ENCODE measurements at places on chromosomes 7 and 10. TPM values are rescaled to one million over a fixed set of nuclear protein-coding genes. Genes with fewer than 3 reads are reported as not detected.

The GPNMB gene
- total RNA-seq: 10.6 TPM

The FXYD4 gene
- not detected for total RNA-seq

The GHRHR gene
- not detected for total RNA-seq

The SFRP4 gene
- total RNA-seq: not detected

The TCTN3 gene
- 38.3 TPM for total RNA-seq

The RADIL gene
- 2.4 TPM for total RNA-seq

GRCh38 chr10:61822781-61823230 is 78.7 kb upstream of the ARID5B start:
- DNase-seq: peak; percentile 37

DNA sequence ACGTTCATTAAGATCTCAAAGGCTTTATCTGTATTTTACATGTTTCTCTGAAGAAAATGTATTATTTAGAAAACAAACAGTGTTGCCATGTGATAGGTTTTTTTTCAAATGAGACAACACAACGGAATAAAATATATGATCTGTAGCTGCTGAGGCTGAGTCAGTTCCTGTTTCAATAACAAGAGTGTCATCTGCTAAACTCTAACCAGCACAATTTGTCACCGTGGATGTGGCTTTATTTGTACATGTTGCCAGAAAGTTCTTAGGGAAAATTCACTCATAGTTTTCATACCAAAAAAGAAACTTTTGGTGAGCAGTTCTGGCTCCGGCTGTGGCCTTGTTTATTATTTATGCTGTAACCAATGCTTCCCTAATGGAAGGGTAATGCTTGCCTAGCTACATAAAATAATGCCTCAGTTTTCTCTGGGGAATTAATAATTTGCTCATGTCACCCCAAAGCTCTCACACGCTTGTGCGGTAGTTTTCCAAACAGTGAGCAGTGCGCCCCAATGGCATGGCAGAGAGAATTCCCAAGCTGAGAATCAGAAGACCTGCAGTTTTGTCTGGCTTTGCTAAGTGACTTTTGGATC is 20.3 kb upstream of the KLF6 start:
- DNase-seq: peak; percentile 94

DNA sequence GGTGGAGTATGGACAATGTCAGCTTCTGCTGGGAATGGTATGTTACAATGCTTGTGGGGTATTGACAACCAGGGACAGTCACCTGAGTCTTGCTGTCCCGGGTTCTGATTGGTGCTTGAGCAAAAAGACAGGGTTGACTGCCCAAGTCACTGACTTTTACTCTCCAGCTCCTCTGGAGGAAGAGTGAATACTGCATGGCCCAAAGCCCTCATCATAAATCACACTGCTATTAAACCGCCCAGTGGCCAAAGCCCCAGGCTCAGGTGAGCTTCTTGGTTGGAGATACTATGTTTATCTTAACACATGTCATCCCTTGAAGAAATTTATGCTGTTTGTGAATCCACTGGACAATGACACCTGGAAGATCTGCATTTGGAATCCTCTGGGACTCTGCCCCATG is 90.0 kb upstream of the IGFBP3 start:
- DNase-seq: no peak

DNA sequence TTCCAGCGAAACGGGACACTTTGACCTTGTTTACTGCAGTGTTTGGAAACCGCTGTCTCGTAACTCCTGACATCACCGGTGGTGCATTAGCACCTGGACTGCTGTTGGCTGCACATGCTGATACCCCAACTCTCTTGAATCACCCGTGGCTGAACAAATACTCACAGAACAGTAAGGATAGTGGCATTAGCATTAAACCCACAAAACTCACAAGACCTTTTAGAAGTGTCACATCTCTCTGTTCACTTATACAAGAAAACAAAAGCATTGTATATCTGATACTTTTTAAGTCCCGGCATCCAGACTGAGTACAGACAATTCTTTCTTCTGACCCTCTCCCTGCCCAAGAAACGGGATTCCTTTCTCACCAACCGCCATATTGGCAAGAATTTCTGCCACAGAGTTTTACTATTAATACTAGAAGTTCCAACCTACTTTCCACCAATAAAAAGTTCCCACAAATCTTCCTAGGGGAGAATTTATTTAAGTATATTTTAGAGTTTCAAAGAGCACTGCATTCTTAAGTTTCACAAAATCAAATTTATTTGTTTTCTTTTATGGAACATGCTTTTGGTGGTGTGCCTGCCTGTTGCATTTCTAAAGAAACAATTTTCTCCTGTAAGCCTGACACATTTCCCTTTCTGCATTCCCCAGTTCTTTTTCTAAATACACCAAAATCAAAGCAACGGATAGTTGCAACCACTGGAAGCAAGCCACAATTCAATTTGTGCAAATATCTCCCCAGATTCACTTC is 208.4 kb upstream of the KLF14 start:
- no peak for DNase-seq

DNA sequence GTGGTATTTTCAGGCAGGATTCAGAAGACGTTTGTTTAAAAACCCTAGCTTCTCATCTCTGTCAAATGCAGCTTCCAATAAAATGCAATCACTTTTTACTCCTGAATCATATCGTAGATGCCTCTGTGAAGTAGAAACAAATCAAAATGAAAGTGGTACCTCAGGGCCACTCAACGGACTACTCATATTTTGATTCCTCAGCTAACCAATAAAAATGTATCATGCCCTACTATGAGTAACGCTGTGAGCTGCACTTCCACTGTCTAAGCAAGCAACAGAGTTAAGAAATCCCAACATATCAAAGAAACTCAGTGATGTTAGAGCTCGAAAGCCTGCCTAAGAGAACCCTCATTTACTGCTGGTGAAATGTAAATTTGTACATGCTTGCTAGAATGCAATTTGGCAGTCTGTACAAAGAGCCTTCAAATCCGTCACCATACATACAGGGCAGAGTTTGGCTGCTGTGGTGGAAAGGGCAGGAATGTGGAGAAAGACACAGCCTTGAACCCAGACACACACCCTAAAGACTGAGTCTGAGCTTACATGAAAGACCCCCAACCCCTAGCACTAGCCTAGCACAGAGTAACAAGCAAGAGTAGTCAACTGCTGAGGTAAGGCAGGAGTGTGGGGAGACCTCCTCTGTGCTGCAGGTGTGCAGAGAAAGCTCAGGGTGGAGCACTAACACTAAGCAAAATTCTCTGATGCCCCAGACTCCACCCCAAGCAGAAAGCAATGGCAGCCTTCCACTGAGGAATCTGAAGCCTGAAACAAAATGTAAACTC is 151.5 kb downstream of the ANK3 start:
- no peak for DNase-seq

DNA sequence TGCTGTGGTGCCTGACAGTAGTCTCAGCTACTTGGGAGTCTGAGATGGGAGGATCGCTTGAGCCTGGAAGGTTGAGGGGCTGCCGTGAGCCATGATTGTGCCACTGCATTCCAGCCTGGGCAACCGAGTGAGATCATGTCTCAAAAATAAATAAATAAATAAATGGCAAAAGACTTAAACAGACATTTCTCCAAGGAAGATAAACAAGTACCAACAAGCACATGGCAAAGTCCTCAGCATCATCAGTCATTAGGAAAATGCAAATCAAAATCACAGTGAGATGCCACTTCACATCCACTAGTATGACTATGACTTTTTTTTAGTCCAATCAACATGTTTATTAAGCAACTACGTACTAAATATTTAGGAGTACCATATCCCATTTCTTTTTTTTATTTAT is 21.3 kb upstream of the KPNA7 start:
- no peak for DNase-seq

- no peak for DNase-seq
These were observed 149.5 kb upstream of the SMIM30 start for GRCh38 chr7:113267885-113268284.

GRCh38 chr7:66634816-66635215 is 6.1 kb downstream of the KCTD7 start:
- no peak for DNase-seq

DNA sequence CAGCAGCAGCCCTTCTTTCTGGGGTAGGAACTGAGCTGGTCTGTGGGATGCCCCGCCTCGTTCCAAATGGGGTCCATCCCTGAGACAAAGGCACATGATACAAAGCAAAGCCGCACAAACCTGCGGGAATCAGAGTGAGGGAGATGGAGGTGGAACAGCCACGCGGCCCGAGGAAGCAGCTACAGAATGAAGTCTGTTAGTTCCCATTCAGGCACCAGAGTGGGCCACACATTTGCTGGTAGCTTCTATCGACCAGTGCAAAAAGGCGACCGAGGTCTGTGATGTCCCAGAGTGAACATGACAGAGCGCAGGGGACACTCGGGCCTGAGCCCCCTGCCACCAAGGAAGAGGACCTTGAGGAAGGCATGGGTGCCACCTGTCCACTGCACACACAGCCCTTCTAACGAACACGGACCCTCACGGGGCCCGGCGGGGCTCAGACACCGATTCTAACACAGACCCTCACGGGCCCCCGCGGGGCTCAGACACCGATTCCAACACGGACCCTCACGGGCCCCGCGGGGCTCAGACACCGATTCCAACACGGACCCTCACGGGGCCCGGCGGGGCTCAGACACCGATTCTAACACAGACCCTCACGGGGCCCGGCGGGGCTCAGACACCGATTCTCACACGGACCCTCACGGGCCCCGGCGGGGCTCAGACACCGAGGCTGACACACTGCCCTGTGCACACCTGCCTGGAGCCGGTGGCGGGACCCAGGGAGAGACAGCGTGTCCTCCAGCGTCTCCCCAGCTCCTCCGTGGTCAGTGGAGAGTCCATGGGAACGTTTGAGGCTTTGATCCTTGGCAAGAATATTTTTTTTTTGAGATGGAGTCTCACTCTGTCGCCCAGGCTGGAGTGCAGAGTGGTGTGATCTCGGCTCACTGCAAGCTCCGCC is 32.8 kb upstream of the FAM20C start:
- DNase-seq: no peak

DNA sequence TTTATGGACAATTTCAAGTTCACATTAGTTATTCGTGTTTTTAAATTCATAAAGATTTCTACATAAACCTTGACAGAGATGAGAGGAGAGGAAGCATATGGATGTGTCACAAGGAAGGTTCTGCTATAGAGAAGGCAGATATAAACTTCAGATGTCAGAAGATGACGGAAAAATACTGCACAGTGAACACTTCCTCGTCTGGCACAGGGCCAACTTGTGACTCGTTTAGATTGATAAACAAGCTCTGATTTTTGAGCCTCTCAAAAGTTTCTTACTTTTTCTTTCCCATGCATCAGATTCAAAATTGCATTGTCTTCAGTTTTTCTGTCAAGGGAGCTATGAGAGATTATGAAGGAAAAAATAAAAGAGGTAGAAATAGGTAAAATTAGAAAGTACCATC is 156.4 kb upstream of the MINDY3 start:
- no peak for DNase-seq

DNA sequence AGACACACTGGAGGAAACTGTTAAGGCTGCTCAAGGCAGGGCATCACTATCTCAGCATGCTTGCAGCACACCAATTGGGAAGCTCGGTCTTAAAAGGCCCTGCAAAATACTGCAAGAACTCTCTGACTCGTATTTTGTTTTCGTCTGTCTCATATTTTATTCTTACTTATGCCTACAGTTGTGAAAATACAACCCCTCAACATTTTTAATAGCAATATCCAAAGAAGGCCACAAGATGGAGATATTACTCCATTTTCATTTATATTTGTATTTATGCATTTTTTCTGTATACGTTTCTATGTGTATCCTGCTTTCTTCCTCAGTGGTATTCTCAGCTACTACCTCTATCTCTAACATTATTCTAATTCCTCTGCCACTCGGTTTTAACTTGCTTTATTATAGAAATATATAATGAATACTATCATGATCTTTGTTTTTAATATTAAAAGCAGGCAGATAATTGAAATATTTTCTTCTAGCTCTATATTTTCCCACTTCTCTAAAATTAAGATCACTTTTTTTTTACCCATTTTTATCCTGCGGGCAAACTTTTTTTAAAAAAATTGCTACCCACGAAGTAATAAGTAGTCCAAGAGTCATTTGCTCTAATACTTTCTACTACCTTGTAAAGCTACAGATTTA is 10.0 kb downstream of the DNAJC1 start:
- DNase-seq: no peak

DNA sequence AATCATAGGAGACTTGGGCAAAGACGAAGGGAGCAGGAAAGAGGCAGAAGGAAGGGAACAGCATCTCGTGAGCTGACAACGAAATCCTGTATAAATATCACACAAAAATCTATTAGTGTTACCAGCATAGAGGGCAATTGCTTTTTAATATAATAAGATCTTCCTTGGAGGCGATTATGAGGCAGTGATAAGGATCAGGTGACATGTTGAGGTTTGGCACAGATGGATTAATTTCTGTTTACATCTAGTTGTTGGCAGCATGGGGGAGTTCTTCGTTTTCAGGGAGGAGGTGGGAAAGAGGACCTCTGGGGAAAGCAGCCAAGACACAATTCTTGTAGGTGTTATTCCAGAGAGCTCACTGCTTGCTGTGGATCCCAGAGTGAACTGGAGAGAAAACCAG is 163.8 kb downstream of the PLXNA4 start:
- DNase-seq: no peak

- no peak for DNase-seq
These were observed 5.2 kb downstream of the IKZF1 start for GRCh38 chr7:50309721-50310120.

- no peak for DNase-seq
These were observed 680.8 kb downstream of the LRMDA start for GRCh38 chr10:76111986-76112825.

DNA sequence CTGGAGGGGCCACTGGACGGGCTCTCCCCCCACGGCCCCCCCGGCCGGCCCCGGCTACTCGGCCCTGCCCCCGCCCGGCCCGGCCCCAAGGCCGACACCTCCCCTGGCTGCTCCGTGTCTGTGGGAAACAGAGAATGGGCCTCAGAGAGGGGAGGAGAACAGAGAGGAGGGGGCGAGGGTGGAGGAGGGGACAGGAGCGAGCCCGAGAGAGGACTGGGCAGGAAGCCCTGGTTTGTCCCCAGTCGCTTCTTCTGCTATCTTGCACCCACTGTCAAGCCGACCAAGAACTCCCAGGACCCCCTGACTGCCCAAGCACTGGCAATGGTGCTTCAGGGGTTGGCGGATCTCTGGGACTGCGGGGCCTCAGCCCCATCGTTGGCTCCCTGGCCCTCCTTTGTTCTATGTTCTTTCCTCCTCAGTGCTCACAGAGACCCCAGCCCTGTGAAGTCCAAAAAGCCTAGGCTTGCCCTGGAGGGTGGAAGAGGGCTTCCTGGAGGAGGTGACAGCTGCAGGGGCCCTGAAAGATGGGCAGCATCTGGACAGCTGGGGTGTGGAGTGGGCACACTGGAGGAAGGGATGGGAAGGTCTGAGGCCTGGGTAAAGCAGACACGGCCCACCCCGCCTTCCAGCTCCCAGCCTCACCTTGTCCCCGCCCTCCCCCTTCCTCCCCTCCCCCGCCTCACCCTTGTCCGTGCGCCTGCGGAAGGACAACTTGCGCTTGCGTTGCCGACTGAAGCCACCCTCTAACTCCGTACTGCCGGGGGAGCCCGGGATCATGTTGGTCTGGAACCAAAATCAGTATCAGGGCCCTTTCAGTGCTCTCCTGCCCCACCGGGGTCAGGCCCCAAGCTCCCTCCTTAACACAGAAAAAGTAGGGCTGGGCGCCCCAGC is 30.1 kb downstream of the KCNH2 start:
- DNase-seq: no peak

All from epithelial cell of proximal tubule (primary cell).